ENCODE measurements at places on chromosomes 1 and 21. TPM values are rescaled to one million over a fixed set of nuclear protein-coding genes. Genes with fewer than 3 reads are reported as not detected.

Gene FAM163A
- total RNA-seq: 0.05 TPM

Gene ACTL8
- not detected for total RNA-seq

Gene MYOC
- not detected for total RNA-seq

Gene CNKSR1
- not detected for total RNA-seq

Gene SCAF4
- 5.3 TPM for total RNA-seq

Gene SMIM1
- 0.56 TPM for total RNA-seq

Gene C1orf105
- not detected for total RNA-seq

Gene CLEC20A
- total RNA-seq: 0.09 TPM

Gene SPATA45
- not detected for total RNA-seq

Gene TXLNA
- 83.7 TPM for total RNA-seq

Gene GCSAML
- not detected for total RNA-seq

Data from dermis blood vessel endothelial cell (primary cell).